ENCODE measurements at places on chromosomes 7 and 10.

GRCh38 chr7:30699706-30700495 lies 17.6 kb upstream of the CRHR2 start:
- no peak for DNase-seq

DNA sequence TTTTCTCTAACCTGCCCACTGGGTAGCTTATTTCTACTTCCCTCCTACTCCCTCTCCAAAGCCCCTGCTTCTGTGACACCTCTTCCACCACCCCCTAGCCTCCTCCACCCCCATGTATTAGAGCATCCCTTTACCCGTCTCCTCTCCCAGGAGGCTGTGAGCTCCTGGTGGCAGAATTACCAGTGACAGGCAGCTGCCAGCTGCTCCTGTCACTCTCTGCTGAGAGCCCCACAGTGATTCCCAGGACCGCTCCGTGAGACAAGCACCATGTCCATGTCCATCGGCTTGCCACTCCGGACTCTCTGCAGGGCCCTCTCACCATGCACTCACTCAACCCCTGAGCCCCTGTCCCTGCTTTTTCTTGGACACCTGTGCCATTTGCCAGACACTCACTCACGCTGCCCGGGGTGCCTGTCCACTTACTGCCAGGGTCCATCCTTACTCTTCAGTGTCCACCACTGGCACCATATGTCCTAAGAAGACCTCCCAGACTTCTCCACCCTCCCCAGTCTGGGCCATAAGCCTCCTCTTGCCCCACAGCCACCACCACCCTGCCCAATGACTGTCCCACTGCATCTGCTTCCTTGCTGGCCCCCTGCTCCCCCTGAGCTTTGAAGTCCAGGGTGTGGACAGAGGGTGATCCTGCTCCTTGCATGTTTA lies 9.8 kb downstream of the WDFY4 start:
- no peak for DNase-seq

DNA sequence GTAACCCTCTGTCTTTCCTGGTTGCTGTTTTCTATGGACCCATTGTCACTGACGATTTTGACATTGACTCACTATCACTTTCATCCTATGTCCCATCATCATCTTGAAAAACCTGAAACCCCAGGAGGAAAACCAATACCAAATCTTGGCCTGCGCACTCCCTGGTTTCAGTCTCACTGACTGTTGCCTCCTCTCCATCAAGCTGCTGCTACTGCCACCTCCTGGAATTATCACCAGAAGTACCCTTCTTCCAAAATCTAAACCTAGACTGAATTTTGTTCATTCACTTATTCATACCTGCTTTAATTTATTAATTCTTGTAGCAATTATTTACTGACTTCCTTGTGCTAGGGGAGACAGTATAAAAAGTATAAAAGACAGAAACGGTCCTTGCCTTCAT lies 44.5 kb upstream of the ACBD5 start:
- peak; percentile 1 for DNase-seq

DNA sequence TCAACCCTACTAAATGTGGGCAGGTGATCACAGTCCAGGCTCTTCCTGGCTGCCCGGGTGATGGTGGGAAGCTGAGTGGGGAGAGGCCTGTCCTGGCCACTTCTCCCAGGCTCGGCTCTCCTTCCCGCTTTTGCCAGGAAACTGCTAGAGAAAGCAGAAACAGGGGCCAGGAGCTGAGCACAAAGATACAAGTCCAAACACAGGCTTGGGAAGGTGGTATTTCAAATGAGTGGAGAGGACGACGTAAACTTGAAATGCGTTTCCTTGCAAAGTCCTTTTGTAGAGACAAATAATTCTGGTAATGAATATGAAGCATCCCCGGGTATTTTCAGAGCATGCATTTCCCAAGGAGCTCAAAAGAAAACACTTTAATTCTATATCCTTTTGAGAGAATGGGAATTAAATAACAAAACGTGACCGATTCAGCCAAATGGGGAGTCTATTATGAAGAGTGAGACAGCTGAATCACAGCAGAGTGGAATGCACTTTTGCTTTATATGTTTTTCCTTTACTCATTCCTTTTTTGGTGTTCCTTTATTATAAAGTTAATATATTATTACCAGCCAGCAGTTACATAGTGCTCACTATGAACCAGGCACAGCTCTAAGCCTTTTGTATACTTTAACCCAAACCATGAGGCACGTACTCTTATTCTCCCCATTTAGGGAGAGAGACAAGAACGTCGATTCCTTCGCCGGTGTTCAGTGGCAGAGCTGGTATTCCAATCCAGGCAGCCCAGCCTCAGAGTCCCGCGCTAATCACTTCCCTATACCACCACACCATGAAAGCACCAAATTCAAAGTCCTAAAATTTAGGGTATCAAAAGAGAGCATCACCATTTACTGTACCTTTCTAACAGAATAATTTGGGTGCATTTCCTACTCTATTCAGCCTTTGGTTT lies 218.2 kb upstream of the KLF14 start:
- no peak for DNase-seq

GRCh38 chr7:84477786-84478478 lies 283.3 kb upstream of the SEMA3A start:
- DNase-seq, result no peak

All from stimulated activated CD8-positive, alpha-beta memory T cell treated with anti-CD3 and anti-CD28 coated beads, Interleukin-4, amount 100 ng/mL, for 4 hours (primary cell).